ENCODE measurements at places on chromosomes 16 and 17.
A peak's percentile ranks its signal among the peaks of the same experiment; 100 is the strongest.

DNA sequence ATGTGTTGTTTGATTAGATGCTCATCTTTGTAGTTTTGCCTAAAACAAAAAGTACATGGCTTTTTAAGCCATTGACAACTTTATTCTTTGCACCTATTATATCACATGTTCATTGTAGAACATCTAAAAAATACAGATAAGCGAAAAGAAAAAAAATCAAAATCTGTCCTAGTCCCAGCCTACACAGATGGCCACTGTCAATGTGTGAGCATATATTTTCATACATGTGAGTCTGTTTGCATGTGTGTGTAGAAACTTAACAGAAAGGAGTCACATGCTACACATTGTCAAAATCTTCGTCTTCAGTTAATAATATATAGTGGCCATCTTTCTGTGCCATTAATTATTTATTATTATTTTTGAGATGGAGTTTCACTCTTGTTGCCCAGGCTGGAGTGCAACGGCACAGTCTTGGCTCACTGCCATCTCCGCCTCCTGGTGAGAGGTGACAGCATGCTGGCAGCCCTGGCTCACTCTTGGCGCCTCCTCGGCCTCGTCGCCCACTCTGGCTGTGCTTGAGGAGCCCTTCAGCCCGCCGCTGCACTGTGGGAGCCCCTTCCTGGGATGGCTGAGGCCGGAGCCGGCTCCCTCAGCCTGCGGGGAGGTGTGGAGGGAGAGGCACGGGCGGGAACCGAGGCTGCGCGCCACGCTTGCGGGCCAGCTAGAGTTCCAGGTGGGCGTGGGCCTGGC is 68.5 kb upstream of the AMZ2 start:
- DNase-seq = no peak

DNA sequence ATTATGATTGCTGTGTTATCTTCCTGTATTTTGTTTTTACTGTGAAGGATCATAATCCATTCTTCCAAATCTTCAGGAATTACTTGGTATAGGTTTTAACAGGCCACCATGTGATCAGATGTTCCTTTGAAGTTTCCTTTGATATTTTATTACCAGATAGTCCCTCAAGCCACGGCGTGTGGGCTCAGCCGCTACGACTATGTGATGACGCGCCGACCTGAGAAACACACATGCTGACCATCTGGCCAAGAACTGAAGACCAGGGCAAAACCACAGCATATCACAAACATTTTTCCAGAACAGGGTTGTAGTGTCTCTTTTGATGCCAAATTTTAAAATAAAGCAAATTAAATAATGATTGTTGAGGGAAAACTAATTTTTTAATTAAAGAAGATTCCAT is 47.3 kb downstream of the ZCCHC14 start:
- no peak for DNase-seq

- no peak for DNase-seq
Measured at GRCh38 chr17:1648173-1648962, 1.3 kb downstream of the RILP start.

- DNase-seq = no peak
Measured at GRCh38 chr17:30279156-30279555, 12.6 kb downstream of the BLMH start.

DNA sequence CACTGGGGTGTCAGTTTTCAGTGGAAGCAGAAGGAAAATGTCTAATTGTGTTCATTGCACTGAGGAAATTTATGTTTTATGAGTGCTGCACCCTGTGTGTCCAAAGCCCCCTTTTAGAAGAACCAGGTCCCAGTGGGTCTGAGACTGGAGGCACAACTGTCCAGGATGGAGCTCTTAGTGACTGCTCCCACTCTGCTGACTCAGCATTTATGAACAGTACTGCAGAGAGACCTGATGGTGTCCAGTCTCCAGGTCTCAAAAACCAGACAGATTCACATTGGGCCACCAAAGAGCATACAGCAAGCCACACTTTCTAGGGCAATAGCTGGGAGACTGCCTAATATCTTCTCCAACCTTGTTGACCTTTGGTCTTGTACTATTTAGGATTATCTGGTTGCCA is 321.9 kb downstream of the CBLN1 start:
- DNase-seq = no peak

GRCh38 chr17:75008373-75008772 is 4.1 kb upstream of the MRPL58 start:
- no peak for DNase-seq

DNA sequence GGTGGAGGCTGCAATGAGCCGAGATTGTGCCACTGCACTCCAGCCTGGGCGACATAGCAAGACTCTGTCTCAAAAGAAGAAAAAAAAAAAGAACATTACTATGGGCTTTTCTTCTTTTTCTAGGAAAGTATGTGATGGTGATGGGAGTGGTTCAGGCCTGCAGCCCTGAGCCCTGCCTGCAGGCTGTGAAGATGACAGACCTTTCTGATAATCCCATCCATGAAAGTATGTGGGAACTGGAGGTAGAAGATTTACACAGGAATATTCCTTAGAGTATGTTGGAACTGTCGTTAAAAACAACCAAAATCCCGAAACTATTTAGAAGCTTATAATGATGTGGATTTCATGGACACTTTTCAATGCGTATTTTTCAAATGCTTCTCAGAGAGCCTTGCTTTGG is 5.3 kb downstream of the RMI2 start:
- no peak for DNase-seq

GRCh38 chr16:77645764-77646163 is 76.5 kb upstream of the NUDT7 start:
- DNase-seq = no peak

DNA sequence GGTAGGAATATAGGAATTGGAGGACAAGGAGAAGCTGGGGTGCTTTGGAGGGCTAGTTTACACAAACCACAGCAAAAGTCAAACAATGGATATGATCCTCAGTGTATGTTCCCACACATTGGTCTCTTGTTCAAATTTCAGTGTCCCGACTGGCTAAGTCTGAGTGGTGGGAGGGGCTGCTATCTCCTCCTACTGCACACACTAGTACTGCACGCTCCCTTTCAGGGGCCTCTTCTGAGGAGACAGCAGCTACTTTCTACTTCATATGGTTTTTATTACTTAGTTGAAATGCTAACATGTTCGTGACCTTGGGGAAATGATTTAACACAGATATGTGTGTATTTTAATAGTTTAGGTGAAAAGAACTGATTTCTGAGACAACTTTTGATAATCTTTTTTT is 18.8 kb upstream of the KRT10 start:
- DNase-seq = no peak

DNA sequence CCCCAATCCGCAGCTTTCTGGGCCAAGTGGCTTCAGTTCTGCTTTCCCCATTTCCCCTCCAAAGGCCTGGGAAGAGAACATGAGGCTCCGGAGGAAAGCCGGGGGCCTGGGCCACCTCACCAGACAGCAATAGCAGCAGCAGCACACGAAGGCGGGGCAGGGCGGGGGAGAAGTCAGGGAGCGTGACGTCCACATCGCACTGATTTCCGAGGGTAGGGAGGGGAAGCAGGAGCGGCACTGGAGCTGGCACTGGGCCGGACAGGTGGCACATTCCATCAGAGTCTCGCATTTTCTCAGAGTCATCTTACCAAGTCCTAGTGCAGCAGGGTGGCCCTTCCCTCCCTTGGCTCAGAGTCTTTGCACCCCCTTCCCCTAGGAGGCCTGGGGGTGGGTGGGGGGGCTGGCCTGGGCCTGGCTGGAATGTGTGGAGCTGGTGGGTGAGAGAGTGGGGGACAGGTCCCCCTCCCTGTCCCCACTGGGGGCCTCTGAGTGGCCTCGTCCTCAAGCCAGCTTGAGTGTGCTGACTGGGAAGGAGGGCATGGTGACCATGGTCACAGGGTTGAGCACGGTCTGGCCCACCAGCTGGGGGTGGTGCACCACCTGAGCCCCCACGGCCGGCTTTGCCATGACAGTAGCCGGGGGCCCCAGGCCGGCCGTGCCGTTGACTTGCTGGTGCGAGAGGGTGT is 14.3 kb downstream of the MNT start:
- DNase-seq = no peak

DNA sequence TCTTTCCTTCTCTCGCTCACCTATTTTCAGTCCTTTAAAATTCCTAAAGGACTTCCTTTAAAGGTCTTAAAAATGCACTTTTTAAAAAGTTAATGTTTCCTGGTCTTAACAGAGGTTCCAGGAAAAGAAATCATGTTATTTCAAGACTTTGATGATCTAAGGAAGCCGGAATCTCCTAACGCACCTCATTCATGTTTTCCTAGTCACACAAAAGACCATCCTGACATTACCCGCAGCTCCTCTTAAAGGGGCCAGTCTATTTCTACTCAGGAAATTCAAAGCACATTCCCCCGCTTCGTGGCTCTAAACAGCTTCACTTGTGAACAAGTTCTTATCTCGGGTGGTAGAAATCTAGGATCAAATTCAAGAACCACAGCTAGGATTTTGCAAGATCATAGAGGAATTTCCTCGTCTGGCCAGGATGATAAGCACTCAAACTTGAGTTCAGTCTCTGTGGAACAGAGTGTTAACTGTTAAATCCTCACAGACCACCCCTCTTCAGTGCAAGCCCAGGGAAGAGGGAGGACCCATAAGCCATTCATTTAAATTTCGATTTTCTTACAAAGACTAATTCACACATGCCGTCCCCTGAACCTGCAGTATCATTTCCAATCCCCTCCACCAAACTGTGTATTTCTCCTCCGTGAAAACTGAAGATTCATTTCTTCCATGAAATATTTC is 137.1 kb upstream of the AXIN2 start:
- DNase-seq = no peak

GRCh38 chr16:53297477-53297876 is 136.8 kb upstream of the RBL2 start:
- no peak for DNase-seq

DNA sequence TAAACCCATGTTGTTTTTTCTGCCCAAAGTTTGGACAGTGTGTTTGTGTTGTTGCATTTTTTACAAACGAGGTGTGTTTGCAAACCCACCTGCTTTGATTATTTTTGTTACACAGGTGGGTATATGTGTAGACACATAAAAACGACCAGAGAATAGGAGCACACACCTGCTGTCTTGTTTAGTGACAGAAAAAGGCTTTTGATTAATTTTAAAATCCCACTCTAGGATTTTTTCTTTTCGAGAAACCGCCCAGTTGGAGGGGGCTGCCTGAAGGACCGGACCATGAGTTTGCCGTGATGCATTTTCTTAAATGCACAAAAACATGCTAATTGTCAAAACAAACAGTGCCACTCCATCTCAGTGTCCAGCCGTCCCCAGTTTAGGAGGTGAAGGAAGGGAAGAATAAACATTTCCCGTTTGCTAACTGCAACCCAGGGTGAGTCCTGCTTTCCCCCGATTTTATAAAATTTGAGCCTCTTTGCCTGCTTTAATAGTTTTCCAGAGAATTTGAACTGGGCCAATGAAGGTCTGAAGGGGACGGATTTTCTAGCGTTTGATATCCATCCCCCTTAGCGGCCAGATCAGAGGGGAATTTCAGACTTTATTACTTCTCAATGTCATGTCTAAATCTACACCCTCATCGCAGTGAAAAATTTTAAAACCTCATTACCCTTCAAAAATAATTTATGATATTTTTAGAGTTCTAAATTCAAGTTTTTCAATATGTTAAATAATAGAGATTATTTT is 3.2 kb downstream of the FOXC2 start:
- DNase-seq = no peak

- no peak for DNase-seq
Measured at GRCh38 chr16:50399411-50399810, 30.6 kb upstream of the BRD7 start.

GRCh38 chr16:87149051-87149450 is 168.1 kb downstream of the C16orf95 start:
- no peak for DNase-seq

GRCh38 chr16:22927306-22927705 is 113.3 kb downstream of the HS3ST2 start:
- no peak for DNase-seq

GRCh38 chr17:58285422-58285810 is 4.7 kb upstream of the MPO start:
- no peak for DNase-seq

- no peak for DNase-seq
Measured at GRCh38 chr17:75325348-75325747, 36.1 kb upstream of the SLC25A19 start.

DNA sequence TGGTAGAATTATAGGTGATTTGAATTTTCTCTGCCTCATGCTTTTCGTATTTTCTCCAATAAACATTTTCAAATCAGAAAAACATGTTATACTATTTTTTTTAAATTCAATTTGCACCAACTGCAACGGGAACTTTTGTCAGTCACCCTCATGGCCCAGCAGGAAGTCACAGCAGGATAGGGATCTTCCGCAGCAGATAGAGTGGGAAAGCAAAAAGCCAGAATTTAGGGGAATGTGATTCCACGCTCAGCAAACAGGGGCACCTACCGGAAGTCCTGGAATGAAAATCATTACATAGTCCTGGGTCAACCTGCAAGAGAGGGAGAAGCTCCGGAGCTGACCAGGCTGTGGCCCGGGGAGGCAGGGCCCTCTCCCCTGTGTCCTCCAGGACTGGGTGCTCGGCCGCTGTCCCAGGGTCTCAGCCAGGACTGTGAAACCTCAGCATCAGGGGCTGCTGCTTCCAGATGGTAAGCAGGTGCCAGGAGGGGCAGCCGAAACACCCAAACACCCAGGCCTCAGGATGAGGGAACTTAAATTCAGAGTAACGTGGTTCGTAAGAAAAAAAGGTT is 3.9 kb downstream of the SLC47A2 start:
- DNase-seq = no peak

DNA sequence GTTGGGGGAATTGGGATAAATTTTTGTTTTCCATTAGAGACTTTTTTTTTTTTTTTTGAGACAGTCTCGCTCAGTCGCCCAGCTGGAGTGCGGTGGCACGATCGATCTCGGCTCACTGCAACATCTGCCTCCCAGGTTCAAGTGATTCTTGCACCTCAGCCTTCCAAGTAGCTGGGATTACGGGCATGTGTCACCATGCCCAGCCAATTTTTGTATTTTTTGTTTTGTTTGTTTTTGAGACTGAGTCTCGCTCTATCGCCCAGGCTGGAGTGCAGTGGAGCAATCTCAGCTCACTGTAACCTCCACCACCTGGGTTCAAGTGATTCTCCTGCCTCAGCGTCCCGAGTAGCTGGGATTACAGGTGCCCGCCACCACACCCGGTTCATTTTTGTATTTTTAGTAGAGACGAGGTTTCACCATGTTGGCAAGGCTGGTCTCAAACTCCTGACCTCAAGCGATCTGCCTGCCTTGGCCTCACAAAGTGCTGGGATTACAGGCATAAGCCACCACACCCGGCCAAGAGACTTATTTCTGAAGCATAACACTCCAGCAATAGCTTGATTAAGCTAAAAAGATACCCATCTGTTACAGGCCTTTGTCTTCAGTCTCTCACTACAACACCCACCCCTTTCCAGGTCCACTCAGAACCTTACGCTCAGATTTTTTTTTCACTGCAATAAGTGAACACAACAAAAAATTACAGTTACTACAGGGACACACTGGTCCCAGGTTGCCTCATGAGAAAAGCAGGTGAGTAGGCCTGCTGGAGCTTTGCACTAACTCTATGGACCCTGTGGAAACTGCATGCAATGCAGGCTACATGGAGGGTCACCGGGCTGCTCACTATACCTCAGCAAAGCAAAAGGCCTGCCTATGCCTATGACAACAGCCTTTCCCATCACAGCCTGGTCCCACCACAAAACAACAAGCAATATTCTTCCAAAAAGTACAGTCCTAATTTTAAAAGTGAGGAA is 34.6 kb downstream of the KANSL1 start:
- DNase-seq = no peak

- DNase-seq = no peak
Measured at GRCh38 chr16:13521356-13521755, 398.6 kb upstream of the ERCC4 start.

GRCh38 chr16:49857423-49858181 is 1.7 kb upstream of the ZNF423 start:
- peak; percentile 27 for DNase-seq

Measured in CD4-positive, alpha-beta T cell treated with Interferon alpha-2 for 1 hour (primary cell).